HT-29 (cell line): ENCODE measurements at places on chromosomes 4 and X.

GRCh38 chrX:48458711-48459110 lies 11.3 kb downstream of the SLC38A5 start:
- DNase-seq: no peak

DNA sequence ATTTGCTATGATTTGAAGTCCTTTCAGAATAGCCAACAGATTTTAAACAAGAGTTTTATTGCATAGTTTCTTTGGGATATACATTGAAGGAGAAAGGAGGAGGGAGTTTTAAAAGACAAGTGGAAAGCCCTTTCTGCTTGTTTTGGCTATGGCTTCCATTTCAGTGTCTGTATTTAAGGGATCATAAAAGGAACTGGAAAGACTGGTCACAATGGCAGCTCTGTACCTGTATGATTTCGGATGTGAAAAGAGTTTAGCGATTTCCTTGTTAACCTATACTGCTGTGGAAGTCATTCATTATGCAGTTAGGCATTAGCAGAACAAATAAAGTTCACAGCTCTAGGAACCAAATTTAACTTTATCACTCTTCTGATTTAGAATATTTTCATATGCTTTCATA lies 60.7 kb downstream of the TET2 start:
- no peak for DNase-seq

- no peak for DNase-seq
Observed at GRCh38 chr4:121011138-121011537, 61.2 kb downstream of the NDNF start.

DNA sequence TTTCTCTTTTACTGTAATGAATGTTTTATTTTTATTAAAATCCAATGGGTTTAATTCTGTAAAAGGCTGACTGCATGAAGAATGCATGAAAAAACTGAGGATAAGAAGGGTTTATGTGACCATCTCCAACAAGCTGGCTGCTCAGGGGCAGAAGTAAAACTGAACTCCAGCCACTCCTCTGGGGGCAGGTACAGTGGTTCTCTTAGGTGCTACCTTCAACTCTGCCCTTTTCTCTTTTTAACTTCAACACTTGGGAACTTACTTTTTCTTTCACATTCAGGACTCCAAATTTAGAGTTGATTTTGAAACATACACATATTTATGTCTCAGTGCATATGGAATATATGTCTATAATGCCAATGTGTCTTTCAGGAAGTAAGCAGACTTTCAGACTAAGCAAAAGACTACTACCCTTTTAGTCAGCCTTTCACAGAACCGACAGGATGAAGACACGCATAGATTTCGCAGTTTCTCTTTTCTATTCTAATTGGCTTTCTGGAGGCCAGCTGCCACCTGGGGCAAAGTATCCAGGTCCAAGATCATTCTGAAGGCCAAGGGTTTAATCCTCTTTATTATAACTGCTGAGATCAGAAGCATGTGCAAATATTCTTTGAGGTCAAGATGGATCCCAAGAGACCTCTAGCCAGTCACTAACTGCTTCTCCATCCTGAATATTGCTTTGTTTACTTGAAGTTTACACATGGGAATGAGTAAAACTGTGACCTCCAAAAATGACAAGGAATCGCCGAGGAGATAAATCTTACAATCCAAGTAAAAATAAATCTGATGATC lies 30.7 kb downstream of the HS3ST1 start:
- DNase-seq: no peak

GRCh38 chr4:151962138-151962823 lies 201.5 kb upstream of the GATB start:
- DNase-seq: no peak

GRCh38 chr4:70508801-70509200 lies 9.6 kb upstream of the AMTN start:
- no peak for DNase-seq
